ENCODE measurements at places on chromosomes 1 and 21.

DNA sequence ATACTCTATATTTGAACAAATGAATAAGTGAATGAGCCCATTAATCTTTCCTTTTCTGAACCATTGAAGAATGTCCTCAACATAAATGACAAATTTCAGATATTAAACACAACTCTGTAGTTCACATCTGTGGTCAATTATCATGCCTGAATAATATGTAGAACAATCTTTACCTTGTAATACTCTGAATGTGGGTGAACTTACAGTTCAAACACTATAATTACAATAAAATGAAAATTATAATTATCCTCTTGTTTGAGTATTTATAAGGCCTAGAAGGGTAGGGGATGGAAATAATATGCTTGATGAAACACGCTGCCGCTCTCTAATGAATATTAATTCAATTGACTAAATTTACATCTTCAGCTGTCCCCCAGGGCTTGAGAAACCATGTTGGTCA is 8.7 kb upstream of the SFPQ start:
- no peak for DNase-seq

- peak; percentile 74 for DNase-seq
Observed at GRCh38 chr1:157073944-157074685, 25.5 kb downstream of the ETV3L start.

GRCh38 chr1:16293538-16293937 is 56.6 kb upstream of the CPLANE2 start:
- peak; percentile 95 for DNase-seq

DNA sequence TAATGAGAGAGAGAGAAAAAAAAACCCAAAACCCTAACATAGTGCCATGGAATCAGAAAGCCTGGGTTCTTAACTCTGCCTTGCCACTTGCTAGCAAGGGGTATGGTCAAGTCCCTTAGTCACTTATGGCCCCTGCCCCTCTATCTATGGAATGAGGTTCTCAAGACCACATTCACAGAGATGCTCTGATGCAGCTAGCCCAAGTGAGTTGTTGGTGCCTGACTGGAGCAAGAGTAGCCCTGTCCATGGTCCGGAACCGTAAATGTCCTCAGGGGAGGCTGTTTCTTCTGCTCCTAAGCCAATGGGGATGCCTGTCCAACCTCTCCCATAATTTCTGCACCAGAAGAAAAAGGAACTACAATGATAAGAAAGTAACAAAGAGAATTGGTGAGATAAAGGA is 56.8 kb downstream of the CSMD2 start:
- DNase-seq = no peak

Data from inflammatory macrophage treated with lipopolysaccharide for 4 hours (primary cell).